ENCODE measurements at places on chromosomes 3 and 15.

DNA sequence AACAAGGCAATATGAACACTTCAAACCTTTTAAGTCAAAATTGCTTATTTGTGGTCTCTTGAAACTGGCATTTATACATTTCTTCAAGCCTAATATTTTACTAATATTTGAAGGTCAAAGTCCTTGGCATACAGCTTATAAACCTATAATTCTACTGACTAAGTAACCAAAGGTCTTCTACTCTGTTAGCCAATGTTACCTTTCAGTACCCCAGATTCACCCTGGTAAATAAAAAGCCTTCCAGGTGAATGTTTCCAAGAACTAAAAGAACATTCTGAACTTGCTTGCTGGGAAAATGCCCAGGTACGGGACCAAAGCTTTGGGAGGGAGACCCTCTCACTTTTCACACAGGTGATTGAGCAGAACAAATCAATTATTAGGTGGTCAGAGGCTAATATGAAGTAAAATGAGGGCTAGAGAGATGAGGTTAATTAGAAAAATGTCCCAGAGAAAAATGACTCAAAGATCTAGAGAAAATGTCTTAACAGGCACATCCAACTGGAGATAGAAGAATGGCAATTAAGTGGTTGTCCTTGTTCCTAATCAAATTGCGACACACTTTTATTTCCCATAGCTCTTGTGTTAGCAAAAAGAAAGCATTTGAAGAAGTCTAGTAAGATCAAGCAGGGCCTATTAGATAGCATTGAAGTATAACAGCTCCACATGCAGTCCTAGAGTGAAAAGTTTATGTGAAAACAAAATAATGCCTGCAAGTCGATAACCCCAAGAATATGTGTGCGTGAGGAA is 232.0 kb downstream of the FOXP1 start:
- no peaks in the 10 kb centered on the region for H3K36me3 ChIP-seq
- H3K4me3 ChIP-seq, result no peak overlapping the region
- DNase-seq, result no peak
- H3K27me3 ChIP-seq, result no peaks in the 10 kb centered on the region
- H3K4me1 ChIP-seq, result no peaks in the 10 kb centered on the region

DNA sequence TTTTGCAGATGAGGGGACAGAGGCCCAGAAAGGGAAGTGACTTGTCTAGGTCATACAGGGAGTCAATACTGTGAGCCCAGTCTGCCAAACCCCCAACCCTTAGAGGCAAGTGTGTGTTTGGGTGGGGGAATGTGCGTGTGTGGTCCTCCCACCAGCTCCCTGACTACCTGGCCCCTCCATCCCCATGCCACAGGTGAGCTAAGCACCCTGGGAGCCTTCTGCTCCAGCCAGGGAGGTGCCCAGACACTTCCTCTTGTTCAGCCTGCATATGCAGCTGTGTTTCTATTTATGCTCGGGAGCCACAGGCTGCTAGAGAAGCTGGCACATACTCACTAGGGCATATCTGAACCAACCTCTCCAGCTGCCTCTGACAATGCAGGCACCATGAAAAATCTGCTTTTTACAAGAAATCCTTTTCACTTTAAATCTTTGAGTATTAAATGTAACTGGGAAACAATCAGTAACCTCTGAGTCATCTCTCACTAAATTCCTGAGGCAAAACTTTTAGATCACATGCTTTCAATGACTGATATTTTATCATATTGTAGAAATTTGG is 20.7 kb downstream of the TBC1D2B start:
- no peaks in the 10 kb centered on the region for H3K27me3 ChIP-seq
- H3K4me3 ChIP-seq, result no peak overlapping the region
- no peak for DNase-seq
- peak overlapping the region; percentile 52 for H3K27ac ChIP-seq

DNA sequence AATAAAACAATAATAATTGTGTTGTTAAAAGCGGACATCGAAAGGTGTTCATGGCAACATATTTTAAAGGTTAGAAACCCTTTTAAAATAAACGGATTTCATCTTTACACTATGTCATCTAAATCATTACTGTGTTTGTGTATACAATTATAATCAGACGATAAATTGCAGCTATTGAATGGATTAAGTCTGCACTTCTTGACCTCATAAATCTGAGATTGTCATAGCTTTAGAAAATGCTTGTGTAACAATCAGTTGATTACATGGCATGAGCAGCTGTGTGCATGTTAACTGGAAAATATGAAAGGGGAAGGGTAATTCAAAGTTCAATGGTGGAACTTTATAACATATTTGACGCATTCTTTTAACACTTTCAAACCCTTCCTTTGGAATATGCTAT is 152.4 kb upstream of the MDFIC2 start:
- H3K4me3 ChIP-seq, result no peak overlapping the region
- no peak overlapping the region for H3K27ac ChIP-seq
- H3K36me3 ChIP-seq, result no peaks in the 10 kb centered on the region
- H3K4me1 ChIP-seq, result no peaks in the 10 kb centered on the region
- no peaks in the 10 kb centered on the region for H3K27me3 ChIP-seq
- no peak for DNase-seq

DNA sequence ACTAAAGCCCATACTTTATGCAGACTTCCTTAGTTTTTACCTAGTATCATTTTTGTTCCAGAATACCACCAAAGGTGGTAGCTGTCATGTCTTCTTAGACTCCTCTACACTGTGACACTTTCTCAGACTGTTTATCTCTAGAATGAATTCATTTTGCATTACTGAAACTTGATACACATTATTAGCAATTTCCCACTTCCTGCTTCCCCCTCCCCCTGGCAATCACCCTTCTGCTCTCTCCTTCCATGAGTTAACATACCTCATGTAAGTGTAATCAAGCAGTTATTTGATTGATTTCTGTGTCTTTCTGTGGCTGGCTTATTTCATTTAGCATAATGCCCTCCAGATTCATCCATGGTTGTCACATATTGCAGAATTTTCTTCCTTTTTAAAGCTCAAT is 204.9 kb downstream of the STAG1 start:
- no peak overlapping the region for H3K27ac ChIP-seq
- no peaks in the 10 kb centered on the region for H3K4me1 ChIP-seq
- no peaks in the 10 kb centered on the region for H3K27me3 ChIP-seq
- DNase-seq, result no peak

DNA sequence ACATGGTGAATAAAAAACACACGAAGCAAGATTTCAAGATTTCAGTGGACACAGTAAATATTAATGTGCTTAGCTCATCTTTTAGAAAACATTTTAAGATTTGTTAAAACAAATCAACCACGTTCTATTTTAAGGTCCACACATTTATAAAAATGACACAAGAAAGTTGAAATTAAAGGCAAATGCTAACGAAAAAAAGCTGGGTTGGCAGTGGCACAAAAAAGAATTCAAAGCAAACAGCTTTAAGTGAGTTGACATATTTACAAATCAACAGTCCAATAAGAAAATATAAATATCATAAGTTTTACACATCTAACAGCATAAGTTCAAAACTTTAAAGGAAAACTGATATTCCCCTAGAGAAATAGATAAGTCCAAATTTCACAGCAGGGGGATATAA is 430.4 kb upstream of the CCDC54 start:
- H3K27me3 ChIP-seq, result no peaks in the 10 kb centered on the region
- DNase-seq, result no peak
- H3K4me3 ChIP-seq, result no peak overlapping the region
- no peaks in the 10 kb centered on the region for H3K4me1 ChIP-seq

- DNase-seq, result no peak
- no peak overlapping the region for H3K4me3 ChIP-seq
- peak overlapping the region; percentile 4 for H3K27ac ChIP-seq
Measured at GRCh38 chr15:57382215-57382614, 5.9 kb downstream of the CGNL1 start.

GRCh38 chr3:152853196-152853595 is 18.3 kb downstream of the P2RY1 start:
- DNase-seq, result no peak
- H3K4me3 ChIP-seq, result no peak overlapping the region
- no peaks in the 10 kb centered on the region for H3K4me1 ChIP-seq
- H3K36me3 ChIP-seq, result no peaks in the 10 kb centered on the region

DNA sequence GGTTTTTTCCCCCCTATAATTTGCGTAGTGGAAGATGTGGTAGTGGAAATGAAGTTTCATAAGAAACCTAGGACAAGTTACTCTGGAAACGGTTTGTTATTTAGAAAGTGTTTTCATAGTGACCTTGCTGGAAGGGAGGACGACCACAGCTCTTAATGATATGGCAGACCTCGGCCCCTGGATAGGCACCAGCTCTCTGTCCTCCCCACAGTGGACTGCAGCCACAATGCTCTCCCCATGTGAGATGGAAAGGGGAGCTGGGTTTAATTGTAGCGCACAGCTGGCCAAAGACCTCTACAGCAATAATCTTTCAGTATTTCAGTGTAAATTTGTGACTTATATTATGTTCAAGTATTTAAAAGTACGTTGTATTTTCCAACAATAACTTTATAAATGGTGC is 151.2 kb downstream of the PLCL2 start:
- H3K27me3 ChIP-seq, result no peaks in the 10 kb centered on the region
- no peaks in the 10 kb centered on the region for H3K4me1 ChIP-seq

DNA sequence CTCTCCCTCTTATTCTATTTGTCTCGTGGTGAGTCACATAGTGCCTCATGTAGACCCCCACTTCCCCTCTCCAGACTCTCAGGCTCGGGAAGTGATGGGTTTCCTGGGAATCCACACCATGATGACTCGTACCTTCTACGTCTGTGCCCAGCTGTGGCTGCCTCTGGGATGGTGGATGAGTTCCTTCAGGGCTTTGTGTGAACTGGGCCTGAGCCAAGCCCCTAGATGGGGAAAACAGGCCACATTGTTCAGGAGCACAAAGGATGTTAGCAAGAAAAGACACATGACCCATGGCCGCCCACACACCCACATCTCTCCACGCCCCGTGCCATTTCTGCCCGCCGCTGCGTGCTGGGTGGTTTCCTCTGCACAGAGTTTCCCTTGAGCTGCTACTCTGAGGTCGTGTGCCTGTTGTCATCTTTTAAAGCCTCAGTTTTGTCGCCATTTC is 10.5 kb downstream of the ISG20 start:
- H3K27ac ChIP-seq, result peak overlapping the region; percentile 96
- peaks cover 43% of the 10 kb centered on the region for H3K4me1 ChIP-seq
- H3K36me3 ChIP-seq, result no peaks in the 10 kb centered on the region
- H3K4me3 ChIP-seq, result no peak overlapping the region
- no peaks in the 10 kb centered on the region for H3K27me3 ChIP-seq

DNA sequence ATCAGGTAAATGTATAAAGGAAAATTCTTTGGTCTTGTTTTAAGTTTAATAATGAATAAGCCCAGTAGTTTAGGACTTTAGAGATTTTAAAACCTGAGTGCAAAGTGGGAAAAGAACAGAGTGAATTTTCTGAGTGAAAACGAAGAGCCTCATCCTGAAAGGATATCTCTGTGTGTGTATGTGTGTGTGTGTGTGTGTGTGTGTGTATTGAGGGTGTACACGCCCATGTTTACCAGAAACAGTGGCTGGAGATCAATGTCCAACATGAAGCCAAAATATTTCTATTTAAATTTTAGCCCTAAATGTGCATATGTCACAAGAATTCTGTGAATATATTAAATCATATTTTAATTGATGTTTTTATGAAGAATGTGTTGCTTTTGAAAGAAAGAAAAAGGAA is 549.9 kb downstream of the CADM2 start:
- no peak overlapping the region for H3K4me3 ChIP-seq
- H3K27ac ChIP-seq, result no peak overlapping the region
- H3K36me3 ChIP-seq, result no peaks in the 10 kb centered on the region
- DNase-seq, result no peak

- no peak for DNase-seq
- H3K4me3 ChIP-seq, result no peak overlapping the region
- no peaks in the 10 kb centered on the region for H3K4me1 ChIP-seq
- H3K27ac ChIP-seq, result no peak overlapping the region
- no peaks in the 10 kb centered on the region for H3K36me3 ChIP-seq
Measured at GRCh38 chr3:30299674-30300385, 306.6 kb upstream of the TGFBR2 start.

DNA sequence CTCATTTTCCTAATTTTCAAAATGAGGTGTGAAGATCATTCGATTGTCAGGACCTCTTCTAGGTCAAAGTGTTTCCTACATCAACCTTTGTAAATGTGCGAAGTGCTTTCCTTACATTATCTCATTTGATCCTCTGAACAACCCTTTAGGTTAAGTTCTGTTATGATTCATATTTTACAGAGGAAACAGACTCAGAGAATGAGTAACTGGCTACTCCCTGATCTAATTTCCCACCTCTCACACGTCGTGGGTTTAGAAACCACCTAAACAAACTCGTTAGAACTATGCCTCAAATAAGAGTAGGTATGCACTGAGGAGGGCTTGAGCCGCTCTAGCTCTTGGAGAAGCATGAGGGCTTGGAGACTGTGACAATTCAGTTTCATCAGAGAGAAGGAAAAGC is 148.6 kb downstream of the CD47 start:
- no peak overlapping the region for H3K4me3 ChIP-seq
- no peak overlapping the region for H3K27ac ChIP-seq
- DNase-seq, result no peak
- no peaks in the 10 kb centered on the region for H3K4me1 ChIP-seq

DNA sequence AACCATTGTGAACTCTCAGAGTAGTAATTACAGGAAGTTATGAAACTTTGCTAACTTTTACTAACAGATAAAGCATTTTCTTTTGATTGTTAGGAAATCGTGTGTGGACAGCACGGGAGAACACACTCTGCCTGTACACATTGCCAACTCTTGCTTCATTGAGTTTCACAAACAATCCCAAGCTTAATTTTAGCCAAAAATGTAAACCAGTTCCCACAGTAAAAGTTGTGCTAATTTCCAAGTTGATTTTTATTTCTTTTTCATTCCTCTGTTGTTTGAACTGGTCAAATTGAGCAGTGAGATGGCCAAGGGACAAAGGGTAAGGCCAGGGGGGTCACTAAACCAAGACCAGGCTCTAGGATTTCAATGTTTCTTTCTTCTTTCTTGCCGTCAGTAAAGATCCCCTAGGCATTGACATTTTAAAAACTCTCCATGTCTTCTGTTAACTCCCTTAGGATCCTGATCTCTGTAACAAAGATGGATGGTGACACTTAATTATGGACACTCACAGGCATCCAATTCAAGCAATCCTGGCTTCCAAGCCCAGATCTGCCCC is 414.9 kb downstream of the RBMS3 start:
- no peaks in the 10 kb centered on the region for H3K27me3 ChIP-seq
- H3K4me3 ChIP-seq, result no peak overlapping the region
- no peaks in the 10 kb centered on the region for H3K36me3 ChIP-seq

DNA sequence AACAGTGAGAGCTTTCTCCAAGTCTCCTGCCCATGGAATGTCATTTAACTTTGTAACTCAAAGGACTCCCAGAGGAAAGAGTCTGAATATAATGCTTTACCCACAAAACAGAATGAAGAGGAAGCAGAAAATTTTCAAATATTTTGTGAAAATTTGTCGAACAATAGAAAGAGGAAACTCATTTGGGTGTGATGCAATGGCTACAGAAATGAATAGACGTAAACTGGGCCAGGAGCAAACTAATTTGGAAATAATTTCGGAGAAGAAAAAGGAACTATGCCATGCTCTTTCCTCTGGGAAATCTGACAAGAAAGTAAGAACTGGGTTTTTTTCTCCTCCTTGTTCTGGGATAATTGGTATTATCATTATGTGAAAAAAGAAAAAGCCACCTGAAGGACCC is 11.2 kb upstream of the SUMF1 start:
- no peak overlapping the region for H3K4me3 ChIP-seq
- no peaks in the 10 kb centered on the region for H3K27me3 ChIP-seq
- no peak overlapping the region for H3K27ac ChIP-seq
- DNase-seq, result no peak

- H3K27ac ChIP-seq, result no peak overlapping the region
- H3K36me3 ChIP-seq, result no peaks in the 10 kb centered on the region
- no peak overlapping the region for H3K4me3 ChIP-seq
- no peak for DNase-seq
Measured at GRCh38 chr3:101184111-101184510, 136.3 kb downstream of the IMPG2 start.

Data from tibial nerve (tissue), 4 donors.